Sciatic nerve (tissue), 2 donors: ENCODE measurements at places on chromosomes 6 and 20.

- no peak for DNase-seq
Measured at GRCh38 chr20:46814366-46815232, 80.0 kb upstream of the EYA2 start.

- no peak for DNase-seq
Measured at GRCh38 chr6:75210885-75211739, 5.3 kb upstream of the COL12A1 start.

- no peak for DNase-seq
Measured at GRCh38 chr6:107991772-107992550, 34.0 kb upstream of the SEC63 start.

DNA sequence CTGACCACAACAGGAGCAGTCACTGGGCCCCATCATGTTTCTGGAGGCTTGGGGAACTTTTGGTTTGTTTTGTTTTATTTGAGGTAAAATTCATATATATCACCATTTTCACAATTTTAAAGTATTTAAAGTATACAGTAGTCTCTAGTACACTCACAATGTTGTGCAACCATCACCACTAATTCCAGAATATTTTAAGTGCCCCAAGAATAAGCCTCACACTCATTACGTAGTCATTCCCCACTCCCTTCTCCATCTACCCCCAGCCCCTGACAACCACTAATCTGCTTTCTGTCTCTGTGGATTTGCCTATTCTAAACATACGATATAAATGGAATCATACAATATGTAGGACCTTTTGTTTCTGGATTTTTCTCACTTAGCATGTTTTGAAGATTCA, 29.0 kb downstream of the RTN4IP1 start:
- no peak for DNase-seq

GRCh38 chr20:45911486-45912343, at the start of gene PLTP:
PLTP (minus strand) TSS chr20:45912155; CDS start chr20:45911452, 703 bp downstream.
- peak; percentile 86 for DNase-seq

DNA sequence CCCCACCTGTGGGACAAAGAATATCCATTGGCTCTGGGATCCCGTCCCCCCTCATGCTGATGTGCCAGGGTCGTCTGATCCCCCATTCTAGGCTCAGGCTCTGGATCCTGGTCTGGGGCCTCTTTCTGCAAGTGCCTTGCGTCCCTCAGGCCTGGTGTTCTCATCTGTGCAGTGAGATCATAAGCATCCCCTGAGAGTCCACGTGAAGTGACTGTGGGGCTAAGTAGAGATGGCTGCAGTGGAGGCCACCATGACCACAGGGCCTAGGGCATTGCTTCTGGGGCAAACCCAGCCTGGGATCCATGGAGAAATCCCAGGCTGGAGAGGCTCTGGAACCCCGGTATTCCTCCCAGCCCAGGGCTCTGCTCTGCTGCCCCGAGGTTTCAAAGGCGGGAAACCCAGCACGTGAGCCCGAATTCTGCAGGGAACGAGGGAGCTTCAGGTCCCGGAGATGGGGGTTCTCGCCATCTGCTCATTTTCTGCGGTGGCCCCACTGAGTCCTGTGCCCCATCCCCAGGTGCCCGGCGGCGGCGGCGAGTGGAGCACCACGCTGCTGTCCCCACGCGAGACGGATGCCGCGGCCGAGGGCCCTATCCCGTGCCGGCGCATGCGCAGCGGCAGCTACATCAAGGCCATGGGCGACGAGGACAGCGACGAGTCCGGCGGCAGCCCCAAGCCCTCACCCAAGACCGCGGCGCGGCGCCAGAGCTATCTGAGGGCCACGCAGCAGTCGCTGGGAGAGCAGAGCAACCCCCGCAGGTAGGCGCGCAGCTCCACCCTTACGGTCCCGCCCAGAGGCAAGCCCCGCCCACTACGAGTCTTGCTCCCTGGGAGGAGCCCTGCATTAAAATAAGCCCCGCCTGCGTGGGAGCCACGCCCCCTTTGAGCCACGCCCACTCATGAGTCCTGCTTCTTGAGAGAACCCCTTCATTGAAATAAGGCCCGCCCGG, 105.5 kb upstream of the MYL9 start:
- peak; percentile 89 for DNase-seq

GRCh38 chr6:4366635-4367395, 231.4 kb upstream of the ECI2 start:
- no peak for DNase-seq

- DNase-seq = no peak
Measured at GRCh38 chr6:141202626-141203025, 930.1 kb upstream of the GJE1 start.

- no peak for DNase-seq
Measured at GRCh38 chr20:34951652-34952051, 4.0 kb downstream of the GSS start.

DNA sequence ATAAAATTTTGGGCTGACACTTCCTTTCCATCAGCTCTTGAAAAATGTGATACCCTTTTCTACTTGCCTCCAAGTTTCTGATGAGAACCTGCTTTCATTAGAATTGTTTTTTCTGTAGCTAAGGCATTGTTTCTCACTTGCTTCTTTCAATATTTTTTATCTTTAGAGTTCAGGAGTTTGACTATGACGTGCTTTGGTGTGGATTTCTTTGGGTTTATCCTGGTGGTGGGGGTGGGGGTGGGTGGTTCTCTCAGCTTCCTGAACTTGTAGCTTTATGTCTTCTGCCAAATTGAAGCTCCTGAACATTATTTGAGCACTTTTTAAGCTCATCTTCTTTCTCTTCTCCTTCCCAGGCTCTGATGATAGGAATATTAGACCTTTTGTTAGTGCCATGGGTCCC, 11.4 kb downstream of the ZNF831 start:
- DNase-seq = no peak

- DNase-seq = no peak
Measured at GRCh38 chr20:61801857-61802442, 263.7 kb downstream of the TAF4 start.

- DNase-seq = no peak
Measured at GRCh38 chr6:24107294-24107693, 18.7 kb upstream of the NRSN1 start.

DNA sequence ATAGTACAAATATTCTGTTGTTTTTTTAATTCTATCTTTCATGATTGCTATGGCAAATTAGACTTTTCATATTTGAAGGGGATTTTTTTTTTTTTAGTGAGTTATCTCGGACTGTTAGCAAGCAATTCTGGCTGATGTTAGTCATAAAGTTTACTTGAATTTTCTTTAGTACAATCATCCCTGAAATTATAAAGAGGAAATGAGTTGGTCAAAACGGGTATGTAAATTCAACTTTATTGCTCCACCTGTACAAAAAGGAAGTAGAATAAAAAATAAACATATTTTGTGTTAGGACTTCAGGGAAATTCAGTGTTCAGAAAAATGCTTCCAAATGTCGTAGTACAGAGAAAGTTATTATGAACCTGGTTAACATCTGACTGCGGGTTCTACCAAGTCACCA, 40.3 kb downstream of the PPP1R14C start:
- DNase-seq = no peak

- no peak for DNase-seq
Measured at GRCh38 chr6:81763968-81764367, 11.5 kb upstream of the TENT5A start.

GRCh38 chr6:3844097-3844463, 5.1 kb upstream of the FAM50B start:
- no peak for DNase-seq

DNA sequence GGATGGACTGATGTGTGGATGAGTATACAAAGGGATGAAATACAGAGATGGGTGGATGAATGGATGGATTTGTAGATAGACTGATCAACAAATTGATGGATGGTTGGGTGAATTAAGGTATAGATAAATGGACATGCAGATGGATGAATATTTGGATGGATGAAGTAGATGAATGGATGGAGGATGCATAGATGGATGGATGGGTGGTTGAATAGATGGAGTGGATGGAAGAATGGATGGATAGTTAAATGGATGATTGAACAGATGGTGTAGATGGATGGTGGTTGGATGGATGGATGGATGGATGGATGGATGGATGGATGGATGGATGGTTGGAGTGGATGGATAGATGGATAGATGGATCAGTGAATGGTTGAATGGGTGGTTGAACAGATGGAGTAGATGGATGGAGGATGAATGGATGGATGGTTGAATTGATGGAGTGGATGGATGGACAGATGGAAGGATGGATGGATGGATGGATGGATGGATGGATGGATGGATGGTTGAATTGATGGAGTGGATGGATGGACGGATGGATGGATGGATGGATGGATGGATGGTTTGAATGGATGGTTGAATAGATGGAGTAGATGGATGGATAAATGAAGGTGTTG, 15.0 kb downstream of the SLC2A10 start:
- no peak for DNase-seq

GRCh38 chr20:58003525-58003924, 224.9 kb downstream of the ANKRD60 start:
- DNase-seq = peak; percentile 46

- no peak for DNase-seq
Measured at GRCh38 chr6:91626911-91627310, 1040.0 kb upstream of the MAP3K7 start.

DNA sequence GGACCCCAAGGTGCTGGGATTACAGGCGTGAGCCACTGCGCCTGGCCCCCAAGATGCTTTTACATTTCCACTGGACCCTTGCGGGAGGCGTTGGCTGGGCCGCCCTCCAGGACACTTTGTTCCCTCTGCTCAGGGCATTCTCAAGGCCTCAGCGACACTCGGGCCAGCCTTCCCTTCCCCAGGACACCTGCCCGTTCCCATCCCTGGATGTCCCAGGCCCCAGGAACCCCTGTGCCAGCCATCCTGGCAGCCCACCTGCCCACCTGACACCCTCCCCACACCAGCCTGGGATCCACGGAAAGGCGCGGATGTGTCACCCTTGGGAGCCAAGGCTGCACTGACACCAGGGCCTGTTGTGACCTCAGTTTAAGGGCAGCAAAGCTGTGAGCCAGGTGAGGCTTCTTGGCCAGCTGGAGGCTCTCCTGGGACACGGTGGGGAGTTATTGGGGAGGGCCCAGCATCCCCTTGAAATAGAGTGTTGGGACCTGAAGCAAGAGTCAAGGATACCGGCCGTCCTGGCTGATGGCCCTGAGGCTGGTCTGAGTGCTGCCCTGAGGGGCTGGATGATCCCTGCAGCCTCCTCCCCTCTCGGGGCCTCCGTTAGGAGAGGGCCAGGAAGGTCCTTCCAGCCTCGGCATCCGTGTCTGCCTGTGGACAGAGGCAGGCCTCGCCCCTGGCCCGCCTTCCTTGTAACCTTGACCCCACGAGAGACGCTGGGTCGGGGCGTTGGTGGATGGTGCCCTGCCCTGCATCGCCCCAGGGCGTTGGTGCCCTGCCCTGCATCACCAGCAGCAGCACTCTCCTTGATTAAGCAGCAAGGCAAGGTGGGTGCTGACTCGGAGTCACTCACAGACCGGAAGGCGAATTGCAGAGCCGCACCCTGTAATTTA, 84.2 kb upstream of the BHLHE23 start:
- peak; percentile 47 for DNase-seq

DNA sequence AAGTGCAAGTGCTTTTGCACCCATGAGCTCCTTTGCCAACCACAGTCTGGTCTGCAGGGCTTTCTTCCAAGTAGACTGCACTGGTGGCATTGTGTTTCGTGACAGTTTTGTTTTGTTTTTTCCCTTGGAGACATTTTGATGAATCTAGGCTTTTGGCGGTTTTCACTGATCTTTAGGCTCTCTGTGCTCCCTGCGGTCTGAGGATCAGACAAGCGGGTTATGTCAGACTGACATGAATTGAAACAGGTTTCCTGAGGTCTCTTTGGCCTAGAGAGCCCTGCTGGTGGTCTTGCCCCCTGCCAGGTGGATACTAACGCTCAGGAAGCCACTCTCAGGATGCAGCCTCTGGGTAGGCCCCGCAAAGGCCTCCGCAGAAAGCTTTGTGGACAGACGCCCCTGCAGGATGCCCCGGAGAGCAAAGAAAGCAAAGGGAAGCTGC, 555.4 kb upstream of the AGPAT4 start:
- DNase-seq = no peak

DNA sequence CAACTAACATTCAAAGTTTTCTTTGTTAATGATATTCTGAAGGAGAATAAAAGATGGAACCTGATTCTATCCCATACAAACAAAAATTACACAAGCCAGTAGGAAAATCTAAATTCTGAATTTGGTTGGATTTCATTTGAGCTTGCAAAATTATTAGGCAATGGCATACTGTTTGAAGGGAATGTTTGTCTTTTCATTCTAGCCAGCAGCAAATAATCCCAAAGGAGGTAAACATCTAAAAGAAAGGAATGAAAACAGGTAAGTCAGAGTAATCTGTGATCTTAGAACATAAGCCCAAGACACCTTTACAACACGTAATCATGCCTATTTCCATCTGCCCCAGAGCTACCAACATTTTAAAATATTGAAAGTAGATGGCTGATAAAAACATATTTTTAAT, 482.1 kb upstream of the CITED2 start:
- no peak for DNase-seq
